ENCODE measurements at places on chromosomes 6 and 20. TPM values are rescaled to one million over a fixed set of nuclear protein-coding genes. Genes with fewer than 3 reads are reported as not detected.

DNA sequence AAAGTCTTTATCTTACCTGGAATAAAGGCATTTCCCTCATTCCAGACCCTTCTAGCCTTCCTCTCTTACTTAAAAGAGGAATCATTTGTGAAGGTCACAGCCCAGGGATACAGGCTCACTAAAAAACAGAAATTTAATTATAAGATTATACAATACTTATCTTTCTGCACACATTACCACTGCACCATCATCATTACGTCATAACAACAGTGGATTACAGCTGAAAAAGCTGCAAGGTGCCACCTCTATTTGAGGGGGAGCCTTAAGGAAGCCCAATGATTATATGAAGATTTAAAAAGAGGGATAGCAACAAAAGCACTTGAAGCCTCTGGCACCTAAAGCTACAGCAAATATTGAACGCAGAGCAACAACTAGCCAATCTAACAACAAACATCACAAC, 452.9 kb upstream of the EYS start:
- no peak overlapping the region for H3K4me3 ChIP-seq
- H3K4me1 ChIP-seq = no peaks in the 10 kb centered on the region
- no peaks in the 10 kb centered on the region for H3K36me3 ChIP-seq
- DNase-seq = no peak
- H3K27me3 ChIP-seq = no peaks in the 10 kb centered on the region

C6orf89 gene
- 36.9 TPM for total RNA-seq

TAAR2 gene
- not detected for total RNA-seq

SLC22A1 gene
- 1.4 TPM for total RNA-seq

DNA sequence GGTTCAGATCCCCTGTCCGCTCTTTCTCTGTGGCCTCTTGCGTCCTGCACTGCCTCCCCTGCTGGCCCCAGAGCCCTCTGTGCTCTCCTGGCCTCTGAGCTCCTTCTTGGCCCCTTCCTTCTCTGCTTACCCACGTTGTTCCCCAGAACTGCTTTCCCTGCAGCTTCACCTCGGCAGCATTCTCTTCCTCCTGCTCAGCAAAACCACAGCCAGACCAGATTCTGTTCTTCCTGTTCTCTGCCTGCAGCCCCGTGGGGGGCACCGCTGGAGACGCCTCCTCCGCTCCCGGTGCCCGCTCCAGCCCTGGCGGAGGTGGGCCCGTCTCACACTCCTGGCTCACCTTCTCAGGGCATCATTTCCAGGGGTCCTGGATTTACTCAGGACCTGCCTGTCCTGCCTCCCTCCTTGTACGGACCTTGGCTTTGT, 59.7 kb downstream of the TCP11 start:
- H3K4me1 ChIP-seq = peaks cover 4% of the 10 kb centered on the region
- H3K36me3 ChIP-seq = peaks cover 17% of the 10 kb centered on the region
- no peak overlapping the region for H3K4me3 ChIP-seq

DNA sequence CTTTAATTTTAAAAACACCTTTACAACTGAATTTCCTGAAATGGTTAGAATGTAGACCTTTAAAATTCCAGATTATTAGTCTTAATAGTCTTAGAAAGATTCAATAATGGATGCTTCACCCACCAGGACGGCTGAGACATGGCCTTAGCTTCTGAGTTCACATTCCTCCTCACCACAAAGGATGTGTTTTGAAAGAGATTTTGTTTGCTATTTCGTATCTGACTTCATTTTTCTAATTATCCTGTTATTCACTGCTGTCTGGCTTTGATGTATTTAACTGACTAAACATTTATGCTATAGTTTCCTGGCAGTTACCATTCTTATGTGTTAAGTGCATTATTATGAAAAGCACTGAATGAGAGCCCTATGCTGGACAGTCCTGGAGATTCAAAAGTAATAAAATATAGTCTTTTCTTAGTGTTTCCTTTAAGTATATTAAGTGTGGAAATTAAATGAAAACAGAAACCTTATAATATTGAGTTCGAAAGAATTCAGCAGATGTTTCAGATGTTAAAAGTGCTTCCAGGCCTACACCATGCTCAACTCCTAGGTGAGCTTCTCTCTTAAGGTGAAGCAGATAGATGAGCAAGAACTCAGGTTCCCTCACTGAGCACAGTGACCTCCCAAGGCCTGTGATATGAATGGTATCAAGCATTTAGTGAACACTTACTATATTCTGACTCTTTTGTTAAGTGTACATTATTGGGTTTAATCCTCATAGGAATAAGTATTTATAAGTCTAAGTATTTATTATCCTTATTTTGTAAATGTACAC, 40.3 kb downstream of the MAP3K4 start:
- no peaks in the 10 kb centered on the region for H3K27me3 ChIP-seq
- peaks cover 14% of the 10 kb centered on the region for H3K36me3 ChIP-seq
- H3K27ac ChIP-seq = peak overlapping the region; percentile 72
- H3K4me3 ChIP-seq = no peak overlapping the region
- peak; percentile 25 for DNase-seq

GRCh38 chr6:12656906-12657305, 59.7 kb upstream of the PHACTR1 start:
- H3K36me3 ChIP-seq = no peaks in the 10 kb centered on the region
- no peak overlapping the region for H3K4me3 ChIP-seq
- DNase-seq = no peak
- peaks cover 27% of the 10 kb centered on the region for H3K27me3 ChIP-seq
- no peak overlapping the region for H3K27ac ChIP-seq

- no peaks in the 10 kb centered on the region for H3K36me3 ChIP-seq
- H3K4me3 ChIP-seq = peak overlapping the region; percentile 48
- DNase-seq = peak; percentile 95
- H3K4me1 ChIP-seq = peaks cover 59% of the 10 kb centered on the region
Observed at GRCh38 chr20:17843246-17844132, 125.1 kb downstream of the SNX5 start.

GRCh38 chr6:136288566-136289326, 900 bp downstream of the BCLAF1 start:
- no peaks in the 10 kb centered on the region for H3K27me3 ChIP-seq
- H3K4me3 ChIP-seq = peak overlapping the region; percentile 96
- peaks cover 24% of the 10 kb centered on the region for H3K4me1 ChIP-seq
- H3K36me3 ChIP-seq = peaks cover 19% of the 10 kb centered on the region

EEF1A2 gene
- total RNA-seq = 9.9 TPM

DNA sequence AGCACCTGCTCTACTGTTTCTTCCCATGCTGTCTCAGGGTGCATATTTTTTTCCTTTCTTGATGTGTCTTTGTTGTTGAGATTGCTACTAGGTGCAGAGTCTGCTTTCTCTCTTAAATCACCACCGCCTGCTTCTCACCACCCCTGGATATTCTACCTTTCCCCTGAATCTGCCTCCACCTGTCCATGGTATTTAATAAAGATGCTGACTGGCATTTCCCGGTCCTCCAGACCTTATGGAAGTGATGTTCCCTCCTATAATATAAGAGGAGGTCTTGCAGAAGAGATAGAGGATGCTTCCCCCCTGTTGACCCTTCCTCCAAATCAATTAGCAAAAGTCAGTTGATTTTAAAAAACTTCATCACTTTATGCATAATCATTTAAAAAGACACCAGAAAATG, 107.9 kb upstream of the IYD start:
- H3K36me3 ChIP-seq = peaks cover 9% of the 10 kb centered on the region
- no peaks in the 10 kb centered on the region for H3K27me3 ChIP-seq
- H3K4me1 ChIP-seq = peaks cover 21% of the 10 kb centered on the region
- no peak for DNase-seq

DAAM2 gene
- not detected for total RNA-seq

DNA sequence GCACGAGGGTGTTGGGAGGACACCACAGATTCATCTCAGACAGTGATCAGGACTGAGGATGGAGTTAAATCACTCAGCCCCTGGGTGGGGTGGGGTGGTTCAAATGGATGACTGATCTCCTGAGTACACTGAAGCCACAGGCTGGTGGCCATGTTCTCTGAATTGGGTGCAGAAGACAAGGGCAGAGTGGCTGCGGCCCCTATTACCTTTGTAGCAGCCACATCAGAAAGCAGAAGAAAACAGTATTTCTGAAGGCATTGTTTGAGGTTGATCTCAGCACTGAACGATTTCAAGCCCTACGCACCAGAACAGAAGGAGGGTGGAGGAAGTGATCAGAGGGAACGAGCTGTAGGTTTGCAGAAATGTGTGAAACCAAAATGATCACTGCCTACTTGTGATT, 71.6 kb downstream of the SH3BGRL2 start:
- no peaks in the 10 kb centered on the region for H3K4me1 ChIP-seq
- no peak overlapping the region for H3K4me3 ChIP-seq
- no peaks in the 10 kb centered on the region for H3K36me3 ChIP-seq
- no peak overlapping the region for H3K27ac ChIP-seq
- DNase-seq = no peak
- no peaks in the 10 kb centered on the region for H3K27me3 ChIP-seq

- no peak for DNase-seq
- no peak overlapping the region for H3K27ac ChIP-seq
- peaks cover 38% of the 10 kb centered on the region for H3K27me3 ChIP-seq
- peaks cover 6% of the 10 kb centered on the region for H3K4me1 ChIP-seq
- no peak overlapping the region for H3K4me3 ChIP-seq
Observed at GRCh38 chr6:115908906-115909559, 151.7 kb downstream of the FRK start.

LHFPL5 gene
- total RNA-seq = not detected

IRF4 gene
- total RNA-seq = not detected

ZBTB2 gene
- total RNA-seq = 10.7 TPM

- H3K4me3 ChIP-seq = no peak overlapping the region
- H3K4me1 ChIP-seq = no peaks in the 10 kb centered on the region
- no peaks in the 10 kb centered on the region for H3K27me3 ChIP-seq
- no peak overlapping the region for H3K27ac ChIP-seq
- no peaks in the 10 kb centered on the region for H3K36me3 ChIP-seq
- DNase-seq = no peak
Observed at GRCh38 chr6:6942831-6943230, 164.9 kb upstream of the RREB1 start.

DNA sequence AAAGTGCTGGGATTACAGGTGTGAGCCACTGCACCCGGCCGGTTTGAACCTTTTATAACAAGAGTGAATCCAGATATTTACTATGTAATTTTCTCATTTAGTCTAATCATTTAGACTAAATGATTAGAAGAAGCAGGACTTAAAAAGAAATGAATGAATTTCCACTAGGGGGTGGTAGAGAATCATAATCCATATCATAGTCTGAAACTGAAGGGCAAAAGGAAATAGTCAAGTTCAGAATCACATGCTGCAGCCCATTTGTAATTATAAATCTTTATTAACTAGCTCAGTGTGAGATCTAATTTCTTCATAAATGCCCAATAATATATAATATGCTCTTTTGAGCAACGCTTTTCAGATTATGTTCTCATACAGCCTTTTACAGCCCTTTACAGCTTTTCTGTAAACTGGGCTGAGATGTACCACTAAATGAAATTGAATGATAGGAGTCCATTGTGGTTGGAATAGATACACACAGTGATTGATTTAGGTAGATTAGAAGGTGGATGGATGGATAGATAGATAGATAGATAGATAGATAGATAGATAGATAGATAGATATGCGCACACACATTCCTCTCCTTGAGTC, 31.8 kb downstream of the PSMB9 start:
- no peaks in the 10 kb centered on the region for H3K36me3 ChIP-seq
- peaks cover 11% of the 10 kb centered on the region for H3K4me1 ChIP-seq
- no peaks in the 10 kb centered on the region for H3K27me3 ChIP-seq
- H3K27ac ChIP-seq = no peak overlapping the region
- DNase-seq = peak; percentile 74

- no peak overlapping the region for H3K4me3 ChIP-seq
- no peak for DNase-seq
- peaks cover 48% of the 10 kb centered on the region for H3K27me3 ChIP-seq
- H3K27ac ChIP-seq = no peak overlapping the region
- no peaks in the 10 kb centered on the region for H3K36me3 ChIP-seq
Observed at GRCh38 chr20:25081065-25081729, 744 bp downstream of the VSX1 start.

DNA sequence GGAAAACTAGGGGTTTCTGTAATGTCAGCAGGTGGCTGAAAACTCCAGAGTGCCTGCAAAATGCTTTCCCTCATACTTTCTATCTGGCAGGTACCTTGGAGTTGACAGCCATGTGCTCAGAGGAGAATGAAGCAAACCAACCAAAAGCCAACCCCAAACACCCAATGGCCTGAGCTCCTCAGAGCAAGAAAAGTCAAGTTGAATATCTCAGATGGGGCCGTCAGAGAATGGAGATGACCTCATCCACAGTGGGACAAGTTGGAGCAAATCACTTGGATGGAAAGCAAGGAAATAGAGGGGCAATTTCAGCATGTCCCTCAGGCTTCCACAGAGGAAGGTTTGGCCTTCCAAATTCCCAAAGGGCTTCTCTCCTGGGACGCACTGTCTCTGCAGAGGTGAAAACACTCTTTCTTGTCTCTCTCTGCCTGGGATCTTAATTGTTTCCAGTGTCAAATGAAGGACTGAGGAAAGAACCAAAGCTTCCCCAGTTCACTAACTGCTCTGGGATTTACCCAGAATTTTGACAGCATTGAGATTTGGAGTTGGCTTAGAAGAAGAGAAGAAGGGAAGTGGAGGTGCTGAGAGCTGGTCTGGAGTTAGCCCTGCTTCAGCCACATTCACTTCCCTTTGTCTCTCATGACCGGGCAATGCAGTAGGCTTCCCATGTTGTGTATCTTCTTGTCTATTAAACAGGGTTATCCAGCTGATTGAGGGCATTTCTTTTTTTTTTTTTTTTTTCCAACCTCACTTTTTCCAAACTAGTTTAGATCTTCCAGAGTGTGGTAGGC, 42.2 kb downstream of the PRND start:
- no peaks in the 10 kb centered on the region for H3K27me3 ChIP-seq
- H3K36me3 ChIP-seq = no peaks in the 10 kb centered on the region
- H3K4me1 ChIP-seq = peaks cover 15% of the 10 kb centered on the region
- H3K27ac ChIP-seq = no peak overlapping the region
- no peak for DNase-seq
- H3K4me3 ChIP-seq = no peak overlapping the region

SLC17A2 gene
- not detected for total RNA-seq

GRCh38 chr6:139349464-139350020, 24.9 kb downstream of the CITED2 start:
- no peak overlapping the region for H3K27ac ChIP-seq
- DNase-seq = no peak
- H3K27me3 ChIP-seq = no peaks in the 10 kb centered on the region
- no peaks in the 10 kb centered on the region for H3K4me1 ChIP-seq

NHSL1 gene
- total RNA-seq = 23.9 TPM

Measured in MCF 10A (cell line).